ENCODE measurements at places on chromosomes 2 and 18. TPM values are rescaled to one million over a fixed set of nuclear protein-coding genes. Genes with fewer than 3 reads are reported as not detected.

Gene PID1
- total RNA-seq = 38.8 TPM

Gene ADRA2B
- total RNA-seq = not detected

Gene IL36G
- not detected for total RNA-seq

Gene REG3A
- not detected for total RNA-seq

Gene MAP2
- 0.60 TPM for total RNA-seq

Gene C2orf15
- total RNA-seq = not detected

Gene TRPM8
- not detected for total RNA-seq

Gene MORN2
- total RNA-seq = 22.4 TPM

Gene ZNF514
- 12.8 TPM for total RNA-seq

Gene WDR75
- 40.8 TPM for total RNA-seq

Gene TMEM200C
- 0.43 TPM for total RNA-seq

Gene CRYGB
- total RNA-seq = not detected

Gene PLCL1
- total RNA-seq = 0.60 TPM

Gene IL1F10
- not detected for total RNA-seq

Gene GALR1
- not detected for total RNA-seq

Gene OTOF
- total RNA-seq = under 0.01 TPM

Gene ZCCHC2
- total RNA-seq = 4.7 TPM

Gene LONRF2
- under 0.01 TPM for total RNA-seq

Gene PRADC1
- total RNA-seq = 11.1 TPM

Data from bronchial smooth muscle cell (primary cell).